ENCODE measurements at places on chromosomes 13 and 19. TPM values are rescaled to one million over a fixed set of nuclear protein-coding genes. Genes with fewer than 3 reads are reported as not detected.

The ONECUT3 gene
- total RNA-seq: not detected

The LRG1 gene
- total RNA-seq: not detected

The TRPC4 gene
- total RNA-seq: 55.4 TPM

The CEACAM3 gene
- not detected for total RNA-seq

The FARP1 gene
- total RNA-seq: 86.7 TPM

The GARIN5A gene
- 0.62 TPM for total RNA-seq

The KASH5 gene
- total RNA-seq: not detected

The IRGC gene
- not detected for total RNA-seq

The GPR12 gene
- total RNA-seq: 34.8 TPM

The BCAM gene
- 2.3 TPM for total RNA-seq

The PABPC3 gene
- total RNA-seq: not detected

The SPC24 gene
- 6.4 TPM for total RNA-seq

The CGB2 gene
- total RNA-seq: not detected

The RFPL4AL1 gene
- total RNA-seq: not detected

The RNF225 gene
- not detected for total RNA-seq

The PSPN gene
- total RNA-seq: 3.6 TPM

The FREM2 gene
- 2.7 TPM for total RNA-seq

The AMER2 gene
- total RNA-seq: 161 TPM

The ZNF418 gene
- 64.3 TPM for total RNA-seq

The ZIC2 gene
- 2.8 TPM for total RNA-seq

The SLC10A2 gene
- not detected for total RNA-seq

The IL17D gene
- total RNA-seq: 7.6 TPM

The CCDC8 gene
- 4.7 TPM for total RNA-seq

The SIGLEC5 gene
- not detected for total RNA-seq

The C13orf42 gene
- not detected for total RNA-seq

The APOC1 gene
- 5.3 TPM for total RNA-seq

The C19orf85 gene
- not detected for total RNA-seq

The SCAMP4 gene
- 11.1 TPM for total RNA-seq

The CD79A gene
- total RNA-seq: not detected

The KLK11 gene
- not detected for total RNA-seq

The ZNF730 gene
- total RNA-seq: 21.5 TPM

The CYP4F3 gene
- 0.16 TPM for total RNA-seq

The RAB3A gene
- 50.4 TPM for total RNA-seq

The SERP2 gene
- total RNA-seq: 30.7 TPM

The CGB3 gene
- total RNA-seq: not detected

The HSD17B14 gene
- total RNA-seq: 2.5 TPM

The ZNF792 gene
- total RNA-seq: 19.0 TPM

The CHST8 gene
- total RNA-seq: 14.0 TPM

The VSTM1 gene
- not detected for total RNA-seq

The ZNF850 gene
- total RNA-seq: 7.5 TPM

The AMH gene
- not detected for total RNA-seq

The DBP gene
- 4.8 TPM for total RNA-seq

The ZNF230 gene
- total RNA-seq: 10.3 TPM

The PGLYRP2 gene
- not detected for total RNA-seq

The ACTMAP gene
- total RNA-seq: 0.31 TPM

The PSG2 gene
- total RNA-seq: not detected

The LILRA2 gene
- 0.94 TPM for total RNA-seq
